Nephron progenitor cell (in vitro differentiated cells): ENCODE measurements at places on chromosomes 11 and 22.

DNA sequence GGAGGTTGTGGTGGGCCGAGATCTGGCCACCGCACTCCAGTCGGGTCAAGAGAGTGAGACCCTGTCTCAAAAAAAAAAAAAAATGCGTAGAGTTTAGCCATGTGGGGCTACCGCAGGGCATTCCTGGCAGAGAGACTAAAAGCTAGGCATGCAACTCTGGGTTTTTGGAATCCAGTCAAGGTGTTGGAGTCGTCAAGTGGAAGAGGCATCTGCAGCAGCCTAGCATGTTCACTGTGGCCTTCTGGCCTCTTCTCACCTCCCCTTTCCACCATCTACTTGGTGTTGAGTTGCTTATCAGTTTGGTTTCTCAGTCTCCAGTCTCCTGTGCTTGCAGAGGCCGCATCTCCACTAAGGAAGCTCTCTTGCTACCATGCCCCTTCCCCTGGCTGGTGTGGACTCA, 572.5 kb downstream of the NTM start:
- no peak for DNase-seq

DNA sequence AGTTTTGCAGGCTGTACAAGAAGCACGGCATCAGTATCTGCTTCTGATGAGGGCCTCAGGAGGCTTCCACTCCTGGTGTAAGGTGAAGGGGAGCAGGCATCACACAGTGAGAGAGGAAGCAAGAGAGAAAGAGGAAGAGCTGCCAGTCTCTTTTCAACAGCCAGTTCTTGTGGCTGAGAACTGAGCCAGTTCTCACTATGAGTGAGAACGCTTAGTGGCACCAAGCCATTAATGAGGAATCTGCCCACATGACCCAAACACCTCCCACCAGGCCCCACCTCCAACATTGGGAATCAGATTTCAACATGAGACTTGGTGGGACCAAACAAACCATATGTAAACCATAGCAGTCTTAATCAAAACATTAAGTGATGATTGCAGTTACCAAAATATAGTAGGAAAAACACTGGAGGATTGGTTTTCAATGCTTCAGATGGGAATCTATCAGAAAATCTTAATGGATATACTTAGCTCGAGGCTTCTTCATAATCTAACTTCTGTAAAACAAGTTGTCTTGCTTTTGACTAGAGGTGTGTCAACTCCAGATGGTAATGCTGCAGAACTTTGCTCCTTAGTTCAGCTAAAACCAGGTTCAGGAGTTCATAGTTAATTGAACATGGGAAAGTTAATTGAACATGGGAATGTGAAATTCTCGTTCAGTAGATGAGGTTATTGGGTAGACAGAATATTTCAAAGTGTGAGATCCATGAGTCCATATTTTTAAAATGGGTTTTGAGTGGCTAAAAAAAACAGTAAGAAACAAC, 12.2 kb downstream of the FAR1 start:
- DNase-seq: no peak

- no peak for DNase-seq
These were observed 130.3 kb downstream of the BUD13 start for GRCh38 chr11:116642481-116642880.

DNA sequence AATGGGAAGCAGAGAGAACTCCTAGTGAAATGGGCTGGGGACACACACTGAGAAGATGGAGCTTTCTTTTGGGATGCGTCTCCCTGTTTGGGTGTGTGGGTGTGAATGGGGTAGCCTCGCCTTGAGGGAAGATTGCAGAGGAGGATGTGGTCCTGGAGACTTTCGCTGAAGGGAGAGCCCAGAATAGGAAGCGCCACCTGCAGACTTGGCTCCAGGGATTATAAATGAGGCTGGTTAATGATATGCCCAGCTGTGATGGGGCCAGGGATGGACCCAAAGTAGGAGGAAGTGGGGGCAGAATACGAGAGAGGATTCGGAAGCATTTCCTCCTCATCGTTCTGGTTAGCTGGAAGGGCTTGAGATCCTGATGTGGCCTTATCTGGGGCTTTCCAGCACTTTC, 13.7 kb downstream of the RELT start:
- DNase-seq: no peak

- DNase-seq: no peak
These were observed 36.4 kb downstream of the RAB30 start for GRCh38 chr11:83035070-83035854.

DNA sequence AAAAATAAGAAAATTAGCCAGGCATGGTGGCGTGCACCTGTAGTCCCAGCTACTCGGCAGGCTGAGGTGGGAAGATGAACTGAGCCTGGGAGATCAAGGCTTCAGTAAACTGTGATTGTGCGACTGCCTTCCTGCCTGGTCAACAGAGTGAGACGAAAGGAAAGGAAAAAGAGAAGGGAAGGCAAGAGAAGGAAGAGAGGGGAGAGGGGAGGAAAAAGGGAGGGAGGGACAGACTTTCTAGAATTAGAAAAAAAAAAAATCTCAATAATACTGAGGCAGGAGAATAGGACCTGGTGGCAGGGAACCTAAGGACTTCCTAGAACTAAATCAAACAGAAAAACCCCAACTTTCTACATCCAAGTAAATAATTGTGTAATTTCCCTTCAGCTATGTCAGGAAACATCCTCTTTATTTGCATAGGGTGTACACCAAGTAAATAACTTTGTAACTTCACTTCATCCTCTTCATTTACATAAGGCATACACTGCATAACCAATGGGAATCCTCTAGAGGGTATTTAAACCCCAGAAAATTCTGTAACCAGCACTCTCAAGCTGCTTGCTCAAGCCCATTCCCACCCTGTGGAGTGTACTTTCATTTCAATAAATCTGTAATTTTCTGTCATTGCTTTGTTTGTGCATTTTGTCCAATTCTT, 8.7 kb downstream of the SBF2 start:
- DNase-seq: no peak

DNA sequence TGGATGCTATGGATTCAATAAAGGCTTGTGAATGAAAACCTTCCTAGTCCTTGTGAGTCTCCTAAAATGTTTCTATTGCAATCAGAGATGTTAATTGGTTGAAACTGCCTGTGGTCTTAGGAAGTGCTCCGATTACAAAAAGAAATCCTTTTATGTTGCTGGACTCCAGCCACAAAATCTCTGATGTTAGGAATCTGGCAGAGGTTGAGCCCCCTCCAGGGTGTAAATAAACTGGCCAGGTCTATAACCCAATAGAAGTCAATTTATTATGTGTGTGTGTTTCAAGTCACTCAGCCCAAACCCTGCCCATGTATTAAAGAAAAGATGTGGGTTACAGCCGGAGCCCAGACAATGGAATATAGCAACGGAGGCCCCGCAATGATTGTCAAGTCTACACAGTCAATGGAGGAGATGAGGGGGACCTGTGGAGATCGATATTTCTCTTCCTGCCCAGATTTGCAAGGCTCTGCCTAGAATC, 218.1 kb upstream of the SORL1-AS1 start:
- DNase-seq: no peak

DNA sequence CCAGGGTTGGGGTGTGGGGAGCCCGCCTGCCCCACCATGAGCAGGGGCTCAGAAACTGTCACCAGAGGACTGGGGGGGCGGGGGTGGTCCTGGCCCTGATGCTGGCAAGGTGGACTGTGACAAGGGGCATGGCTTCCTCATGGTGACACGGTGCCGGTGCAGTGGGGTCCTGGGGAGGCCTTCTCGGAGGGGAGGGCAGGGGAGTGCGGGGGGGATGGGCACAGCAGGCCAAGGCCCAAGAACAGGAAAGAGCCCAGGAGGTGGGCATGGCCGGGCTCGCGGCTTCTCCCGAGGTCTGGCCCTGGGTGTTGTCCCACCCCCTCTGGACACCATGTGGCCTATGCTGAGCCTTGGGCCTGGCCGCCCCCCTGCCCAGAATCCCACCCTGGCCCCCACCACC, 47.2 kb downstream of the MOB2 start:
- no peak for DNase-seq

DNA sequence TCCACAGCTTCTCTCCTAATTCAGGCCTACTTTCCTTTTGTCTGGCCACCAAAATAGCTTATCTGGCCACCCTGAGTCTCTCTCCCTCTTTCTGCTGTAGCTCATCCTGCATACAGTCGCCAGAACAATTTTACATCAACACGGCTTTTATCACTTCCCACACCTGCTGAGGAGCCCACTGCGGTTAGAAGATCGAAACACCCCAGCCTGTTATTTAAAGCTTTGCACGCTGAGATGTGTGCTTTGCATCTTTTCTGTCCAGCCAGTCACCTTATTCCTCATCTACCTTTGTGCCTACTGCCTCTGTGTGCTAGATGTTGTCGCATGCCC, 96.0 kb downstream of the COMMD9 start:
- no peak for DNase-seq

GRCh38 chr11:121024989-121025388, 1.1 kb downstream of the TBCEL start:
- no peak for DNase-seq

DNA sequence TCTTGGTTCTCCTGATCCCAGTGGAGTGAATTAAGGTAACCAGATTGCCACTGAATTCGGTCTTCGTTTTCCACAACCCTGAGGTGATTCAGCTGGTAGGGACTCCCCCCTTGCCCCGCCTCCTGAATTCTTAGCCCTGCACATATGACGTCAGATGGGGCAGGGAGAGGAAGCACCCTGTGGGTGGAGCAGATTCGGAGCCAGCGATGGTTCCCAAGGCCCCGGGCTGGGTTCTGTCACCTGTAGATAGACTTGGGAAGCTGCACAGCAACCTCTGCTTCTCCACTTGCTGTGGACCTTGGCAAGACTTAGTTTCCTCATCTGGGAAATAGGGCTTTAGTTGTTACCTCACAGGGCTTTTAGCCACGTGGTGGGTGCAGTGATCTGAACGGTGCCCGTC, 67.8 kb downstream of the CTTN start:
- DNase-seq: no peak

GRCh38 chr22:43389227-43389836, 22.5 kb upstream of the MPPED1 start:
- DNase-seq: no peak

DNA sequence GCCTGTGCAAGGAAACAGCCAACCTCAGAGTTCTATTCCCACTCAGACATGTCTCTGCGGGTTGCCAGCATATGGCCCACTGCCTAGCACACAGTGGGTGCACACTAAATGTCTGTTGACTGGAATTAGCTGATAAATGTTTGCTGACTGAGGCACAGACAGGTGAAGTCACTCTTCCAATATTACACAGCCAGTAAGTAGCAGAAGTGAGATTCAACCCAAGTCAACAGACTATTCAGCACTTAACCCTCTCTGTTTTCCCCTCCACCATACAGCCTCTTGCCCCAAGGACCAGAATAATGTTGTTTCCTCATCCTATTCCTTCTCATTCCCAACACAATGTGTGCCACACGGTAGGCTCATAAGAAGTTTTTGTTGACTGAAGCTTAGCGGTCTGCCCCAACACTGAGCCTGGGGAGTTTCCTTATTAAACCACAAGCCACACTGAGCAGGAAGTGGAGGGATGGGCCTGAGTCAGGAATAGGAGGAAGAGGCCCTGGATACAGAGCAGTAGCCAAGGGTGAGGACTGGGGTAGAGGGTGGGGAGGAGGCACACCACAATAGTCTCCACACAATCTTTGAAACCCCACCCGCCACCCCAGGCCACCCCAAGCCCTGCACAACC, 15.7 kb upstream of the IL10RA start:
- DNase-seq: no peak

GRCh38 chr11:94127638-94128037, 1.0 kb upstream of the PANX1 start:
- DNase-seq: no peak

GRCh38 chr11:16252373-16252772, 104.0 kb downstream of the SOX6 start:
- DNase-seq: no peak
